ELR (cell line): ENCODE measurements at places on chromosomes 1 and 21.

DNA sequence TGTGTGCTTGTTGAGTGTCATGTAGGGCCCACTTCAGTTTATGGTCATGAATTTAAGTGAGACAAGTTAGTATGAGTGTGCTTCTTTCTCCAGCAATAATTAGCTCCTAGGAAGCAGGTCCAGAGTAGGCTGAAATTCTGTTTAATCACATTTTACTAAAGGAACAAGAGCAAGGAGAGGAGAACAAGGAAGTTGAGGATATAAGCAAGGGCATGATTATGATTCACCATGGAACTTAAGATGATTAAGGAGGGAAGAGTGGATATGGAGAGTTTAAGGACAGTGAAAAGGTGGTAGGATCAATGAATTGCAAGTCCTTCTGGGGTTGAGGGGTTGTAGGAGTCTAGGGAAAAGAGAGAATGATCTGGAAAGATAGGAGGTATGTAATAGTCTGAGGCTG is 3.1 kb upstream of the DIPK1A start:
- DNase-seq, result no peak

- DNase-seq, result no peak
These were observed 61.6 kb downstream of the ADAMTS1 start for GRCh38 chr21:26783466-26784195.

DNA sequence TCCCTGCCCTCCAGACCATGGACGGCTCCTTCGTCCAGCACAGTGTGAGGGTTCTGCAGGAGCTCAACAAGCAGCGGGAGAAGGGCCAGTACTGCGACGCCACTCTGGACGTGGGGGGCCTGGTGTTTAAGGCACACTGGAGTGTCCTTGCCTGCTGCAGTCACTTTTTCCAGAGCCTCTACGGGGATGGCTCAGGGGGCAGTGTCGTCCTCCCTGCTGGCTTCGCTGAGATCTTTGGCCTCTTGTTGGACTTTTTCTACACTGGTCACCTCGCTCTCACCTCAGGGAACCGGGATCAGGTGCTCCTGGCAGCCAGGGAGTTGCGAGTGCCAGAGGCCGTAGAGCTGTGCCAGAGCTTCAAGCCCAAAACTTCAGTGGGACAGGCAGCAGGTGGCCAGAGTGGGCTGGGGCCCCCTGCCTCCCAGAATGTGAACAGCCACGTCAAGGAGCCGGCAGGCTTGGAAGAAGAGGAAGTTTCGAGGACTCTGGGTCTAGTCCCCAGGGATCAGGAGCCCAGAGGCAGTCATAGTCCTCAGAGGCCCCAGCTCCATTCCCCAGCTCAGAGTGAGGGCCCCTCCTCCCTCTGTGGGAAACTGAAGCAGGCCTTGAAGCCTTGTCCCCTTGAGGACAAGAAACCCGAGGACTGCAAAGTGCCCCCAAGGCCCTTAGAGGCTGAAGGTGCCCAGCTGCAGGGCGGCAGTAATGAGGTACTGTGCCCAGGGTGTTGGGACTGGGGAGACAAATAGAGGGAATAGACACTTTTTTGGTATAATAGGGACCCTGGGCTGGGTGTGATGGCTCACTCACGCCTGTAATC is 1.0 kb downstream of the ZBTB48 start:
- peak; percentile 22 for DNase-seq

- no peak for DNase-seq
These were observed 37.5 kb upstream of the ATP2B4 start for GRCh38 chr1:203589171-203589570.

- peak; percentile 57 for DNase-seq
These were observed 56.2 kb downstream of the FCRL5 start for GRCh38 chr1:157496121-157496526.

DNA sequence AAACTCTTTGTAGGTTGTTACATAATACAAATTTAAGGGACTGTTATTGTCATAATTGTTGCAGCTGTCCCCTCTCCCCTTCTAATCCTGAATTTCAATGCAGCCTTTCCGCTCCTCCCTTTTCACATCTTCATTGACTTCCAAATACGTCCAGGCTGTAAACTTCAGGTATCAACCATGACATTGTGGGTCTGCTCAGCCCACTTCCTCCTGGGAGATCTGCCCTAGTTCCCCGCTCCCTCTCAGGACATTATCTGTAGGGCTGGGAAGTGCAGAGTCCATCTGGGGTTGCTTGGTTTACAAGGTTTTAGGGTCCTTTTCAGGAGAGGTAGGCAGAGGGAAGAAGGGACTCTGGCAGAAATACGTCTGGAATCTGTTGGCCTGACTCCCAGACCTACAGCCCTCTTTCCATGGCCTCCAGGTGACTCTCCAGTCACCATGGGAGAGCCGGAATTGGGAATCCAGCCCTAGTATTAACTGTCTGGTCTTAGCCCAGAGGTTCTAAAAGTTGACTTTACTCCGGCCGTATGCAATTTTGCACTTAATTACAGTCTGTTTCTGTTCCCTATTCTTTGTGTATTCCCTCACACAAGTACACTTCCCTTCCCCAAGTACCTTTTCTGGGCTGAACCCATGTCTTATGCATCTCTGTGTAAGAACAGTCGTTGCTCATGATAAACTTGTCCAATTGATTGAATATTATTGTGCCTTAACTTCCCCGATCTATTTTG is 4.7 kb upstream of the DENND2D start:
- DNase-seq, result no peak

GRCh38 chr21:44590311-44590721 is 2.0 kb downstream of the KRTAP10-6 start:
- DNase-seq, result no peak

GRCh38 chr1:190588424-190588823 is 110.8 kb upstream of the BRINP3 start:
- no peak for DNase-seq

DNA sequence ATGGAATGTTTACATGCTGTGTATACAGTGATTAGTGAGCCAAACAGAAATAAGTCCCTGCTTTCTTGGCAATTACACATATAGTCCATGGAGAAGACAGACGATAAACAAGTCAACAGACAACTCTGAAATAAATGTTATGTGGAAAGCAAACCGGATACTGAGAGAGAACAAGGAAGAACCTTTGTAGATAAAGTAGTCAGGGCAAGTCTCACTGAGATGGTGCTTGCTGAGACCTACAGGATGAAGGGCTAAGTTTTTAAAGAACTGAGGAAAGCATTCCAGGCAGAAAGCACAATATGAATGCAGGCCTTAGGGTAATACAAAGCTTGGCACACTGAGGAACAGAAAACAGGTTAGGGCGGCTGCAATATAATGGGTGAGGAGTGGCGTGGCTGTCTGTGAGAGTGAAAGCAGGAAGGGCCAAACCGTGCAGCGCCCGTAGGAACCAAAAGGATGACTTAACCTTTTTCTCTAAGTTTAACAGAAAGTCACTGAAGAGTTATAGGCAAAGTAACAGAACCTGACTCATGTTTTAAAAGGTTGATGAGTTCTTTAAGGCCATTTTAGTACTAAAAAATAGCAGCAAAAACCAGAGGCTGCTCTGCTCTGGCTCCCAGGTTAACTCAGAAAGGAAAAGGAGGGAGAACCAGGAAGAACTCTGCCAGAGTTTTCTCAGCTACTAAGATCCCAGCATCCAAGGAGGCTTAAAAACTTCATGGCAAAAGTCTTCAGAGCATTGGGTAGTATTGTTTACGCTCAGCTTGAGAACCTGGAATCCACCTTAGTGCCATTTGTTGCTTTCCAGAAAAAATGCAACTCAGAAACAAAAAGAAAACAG is 8.7 kb upstream of the TTF2 start:
- no peak for DNase-seq

GRCh38 chr1:208172423-208173145 is 71.6 kb downstream of the PLXNA2 start:
- DNase-seq, result peak; percentile 59

DNA sequence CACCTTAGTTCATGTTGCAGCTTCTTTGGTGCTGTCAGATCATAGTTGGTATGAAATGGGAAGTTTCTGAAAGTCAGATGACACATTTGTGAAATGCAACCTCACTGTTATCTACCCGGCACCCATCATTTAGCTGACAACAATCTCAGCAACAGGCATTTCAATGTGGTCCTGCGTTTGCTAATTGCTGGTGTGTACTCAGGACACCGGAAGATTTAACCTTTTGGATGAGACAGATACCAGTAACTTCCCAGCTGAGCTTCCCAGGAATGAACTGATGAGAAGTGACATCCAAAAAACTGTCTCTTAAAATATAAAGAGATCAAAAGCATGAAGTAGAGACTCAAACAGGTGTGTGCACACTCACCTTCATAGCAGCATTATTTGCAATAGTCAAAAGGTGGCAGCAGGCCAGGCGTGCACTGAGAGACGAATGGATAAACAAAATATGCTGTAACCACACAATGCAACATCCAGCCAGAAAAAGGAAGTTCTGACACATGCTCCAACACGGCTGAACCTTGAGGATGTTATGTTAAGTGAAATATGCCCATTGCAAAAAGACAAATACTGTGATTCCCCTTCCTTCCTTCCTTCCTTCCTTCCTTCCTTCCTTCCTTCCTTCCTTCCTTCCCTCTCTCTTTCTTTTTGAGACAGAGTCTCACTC is 7.9 kb upstream of the CLDN14 start:
- peak; percentile 30 for DNase-seq

DNA sequence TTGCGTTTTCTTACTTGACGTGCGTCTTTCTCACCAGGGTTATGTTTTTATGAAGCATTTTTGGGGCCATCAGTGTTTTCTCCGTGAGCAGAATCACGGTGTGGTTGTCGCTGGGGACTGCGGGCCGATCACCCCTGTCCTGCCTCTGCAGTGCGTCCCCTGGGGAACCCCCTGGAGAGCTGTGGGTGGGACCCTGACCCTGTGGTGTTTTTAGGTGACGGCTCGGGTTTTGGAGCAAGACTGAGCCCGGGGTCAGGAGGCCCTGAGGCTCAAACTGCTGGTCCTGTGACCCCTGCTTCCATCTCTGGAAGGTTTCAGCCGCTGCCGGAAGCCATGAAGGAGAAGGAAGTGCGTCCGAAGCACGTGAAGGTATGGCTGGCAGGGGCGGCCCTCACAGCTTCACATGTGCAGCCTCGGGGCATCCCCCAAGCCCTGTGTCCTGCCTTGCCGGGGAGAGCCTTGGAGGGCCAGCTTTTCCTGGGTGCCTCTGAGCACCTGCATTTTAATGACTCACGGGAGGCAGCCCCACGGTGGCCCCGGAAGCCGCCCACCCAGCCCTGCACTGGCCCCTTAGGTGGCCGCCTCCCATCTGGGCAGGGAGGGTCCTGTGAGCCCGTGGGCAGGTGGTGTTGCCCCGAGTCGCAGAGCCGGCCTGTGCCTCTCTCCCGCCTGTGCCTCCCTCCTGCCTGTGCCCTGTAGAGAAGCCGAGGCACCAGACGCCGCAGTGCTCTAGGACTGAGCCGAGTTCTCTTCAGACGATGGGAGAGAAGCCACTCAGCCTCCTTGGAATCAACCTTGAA is 36.7 kb upstream of the DIP2A start:
- DNase-seq, result no peak

GRCh38 chr1:67316180-67316902 is 8.7 kb downstream of the IL12RB2 start:
- no peak for DNase-seq

- DNase-seq, result no peak
These were observed 47.1 kb upstream of the HP1BP3 start for GRCh38 chr1:20834192-20834591.

GRCh38 chr1:42932442-42932941 is 26.2 kb downstream of the SLC2A1 start:
- DNase-seq, result no peak

DNA sequence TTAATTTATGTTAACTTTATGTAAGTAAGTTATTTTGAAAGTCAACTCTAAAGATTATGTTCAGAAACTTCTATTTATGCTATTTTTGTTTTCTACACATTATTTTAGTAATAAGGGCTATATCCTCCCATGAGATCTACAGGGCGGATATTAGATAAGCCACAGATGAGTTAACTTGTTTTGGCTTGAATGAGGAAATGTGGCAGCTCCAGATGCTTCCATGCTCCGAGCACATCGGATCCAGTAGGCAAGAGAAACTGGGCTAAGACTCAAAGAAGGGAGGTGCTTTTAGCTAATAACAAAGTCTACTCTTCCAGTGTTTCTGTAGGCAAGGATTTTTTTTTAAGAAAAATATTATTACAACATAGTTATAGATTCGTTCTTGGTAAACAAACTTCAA is 20.0 kb upstream of the LAMC1 start:
- DNase-seq, result no peak

- DNase-seq, result peak; percentile 19
These were observed 80.6 kb downstream of the CCDC185 start for GRCh38 chr1:223473601-223474344.

GRCh38 chr1:56135069-56135863 is 444.1 kb downstream of the PLPP3 start:
- DNase-seq, result no peak

- DNase-seq, result peak; percentile 61
These were observed 670 bp downstream of the COX20 start for GRCh38 chr1:244836135-244836521.

- DNase-seq, result peak; percentile 43
These were observed 10.7 kb downstream of the RCC1 start for GRCh38 chr1:28516518-28516956.

DNA sequence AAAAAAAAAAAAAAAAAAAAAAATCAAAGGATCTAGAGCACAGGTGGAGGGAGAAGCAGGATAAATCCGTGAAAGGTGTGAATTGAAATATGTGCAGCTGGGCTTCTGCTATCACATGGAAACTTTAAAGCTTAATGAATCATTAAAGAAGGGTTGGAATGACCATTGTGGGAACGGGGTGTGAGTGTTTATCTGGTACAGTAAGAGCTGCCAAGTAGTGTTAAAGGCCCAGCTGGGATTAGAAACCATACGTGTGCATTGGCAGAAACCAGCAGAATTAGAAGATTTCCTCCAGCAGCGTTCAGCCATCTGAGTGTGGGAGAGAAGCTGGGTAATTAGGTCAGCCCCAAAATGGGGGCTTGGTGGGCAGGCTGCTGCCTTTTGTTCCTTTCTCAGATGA is 13.5 kb downstream of the FALEC start:
- DNase-seq, result peak; percentile 46

DNA sequence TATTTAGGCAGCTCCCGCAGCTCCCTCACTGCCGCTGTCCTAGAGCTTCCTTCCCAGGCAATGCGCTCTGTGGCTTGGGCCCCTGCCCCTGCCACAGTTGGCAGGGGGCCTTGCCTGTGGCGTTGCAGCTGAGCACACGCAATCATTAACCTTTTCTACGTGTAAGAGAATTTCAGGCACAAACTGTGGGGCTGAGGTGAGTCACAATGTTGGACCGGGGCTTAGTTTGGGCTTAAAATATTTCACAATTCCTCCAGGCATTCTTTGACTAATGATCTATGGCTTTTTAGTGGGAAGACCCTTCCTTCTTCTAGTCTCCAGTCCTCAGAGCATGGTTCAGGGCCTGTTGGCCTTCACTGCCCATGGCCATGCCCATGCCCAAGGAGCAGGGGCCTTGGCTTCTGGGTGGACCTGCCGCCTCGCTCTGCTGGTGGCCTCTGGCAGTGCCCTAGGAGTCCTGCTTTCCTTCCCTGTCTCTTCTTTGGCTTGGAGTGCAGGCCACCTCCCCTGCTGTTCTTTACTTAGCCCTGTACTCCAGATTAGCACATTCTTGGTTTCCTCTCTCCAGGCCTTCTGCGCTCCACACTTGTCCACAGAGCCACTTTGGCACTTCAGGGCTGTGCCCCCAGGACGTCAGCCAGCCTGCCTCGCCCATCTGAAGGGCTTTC is 39.2 kb downstream of the MAPKAPK2 start:
- peak; percentile 76 for DNase-seq

- peak; percentile 89 for DNase-seq
These were observed 8.0 kb upstream of the COL6A1 start for GRCh38 chr21:45973475-45974072.
